Stimulated activated CD4-positive, alpha-beta T cell treated with anti-CD3 and anti-CD28 coated beads, Interleukin-1b, Interleukin-23, amount 100 ng/mL, for 1 hour (primary cell): ENCODE measurements at places on chromosomes 7 and 10.

DNA sequence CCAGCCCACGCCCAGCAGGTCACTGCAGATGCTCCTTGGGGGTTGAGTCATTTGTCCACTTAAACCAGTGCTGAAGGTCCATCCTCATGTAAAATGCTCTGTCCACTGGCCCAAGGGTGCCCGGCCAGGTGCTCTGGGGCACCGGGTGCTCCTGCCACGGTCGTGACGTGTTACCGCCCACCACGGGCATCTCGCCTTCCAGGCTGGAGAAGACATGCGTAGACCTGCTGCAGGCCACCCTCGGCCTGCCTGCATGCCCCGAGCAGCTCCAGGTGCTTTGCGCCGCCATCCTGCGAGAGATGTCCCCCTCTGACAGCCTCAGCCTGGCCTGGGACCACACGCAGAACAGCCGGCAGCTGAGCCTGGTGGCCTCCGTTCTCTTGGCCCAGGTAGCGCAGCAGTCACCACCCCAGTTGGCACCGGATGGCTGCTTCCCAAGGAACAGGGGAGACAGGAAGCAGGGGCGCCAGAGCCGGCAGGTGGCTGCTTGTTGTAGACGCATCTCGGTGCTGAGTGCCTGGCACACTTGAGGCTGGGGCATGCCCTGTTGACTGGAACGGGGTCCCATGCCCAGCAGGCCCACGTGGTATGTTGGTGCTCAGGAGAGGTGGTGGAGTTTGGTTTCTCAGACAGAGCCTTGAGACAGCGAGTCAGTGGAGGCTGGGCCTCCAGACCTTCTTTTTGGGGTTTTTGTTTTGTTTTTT is 6.1 kb downstream of the AP5Z1 start:
- no peak for DNase-seq

DNA sequence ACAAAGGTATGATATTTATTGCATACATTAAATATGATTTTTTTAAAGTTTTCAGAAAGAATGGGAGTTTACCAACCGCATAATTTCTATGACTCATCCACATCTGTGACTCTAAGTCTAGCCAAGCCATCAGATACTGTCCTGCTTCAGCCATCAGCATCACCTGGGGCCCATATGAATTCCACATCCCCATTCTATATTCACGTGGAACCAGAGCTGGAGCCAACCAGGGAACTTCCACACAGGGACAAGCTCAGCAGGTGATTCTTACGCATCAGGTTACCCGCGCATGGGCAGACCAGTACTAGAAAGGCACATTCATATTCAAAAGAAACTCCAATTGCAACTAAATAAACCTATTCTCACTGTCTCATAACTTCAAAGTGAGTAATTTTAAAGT is 817.7 kb upstream of the IGFBP3 start:
- DNase-seq = no peak

- DNase-seq = no peak
Observed at GRCh38 chr10:27745732-27746396, at the start of gene MKX. TSS of gene MKX (minus strand) at chr10:27745819. CDS start at chr10:27743415, 2,404 bp downstream.

DNA sequence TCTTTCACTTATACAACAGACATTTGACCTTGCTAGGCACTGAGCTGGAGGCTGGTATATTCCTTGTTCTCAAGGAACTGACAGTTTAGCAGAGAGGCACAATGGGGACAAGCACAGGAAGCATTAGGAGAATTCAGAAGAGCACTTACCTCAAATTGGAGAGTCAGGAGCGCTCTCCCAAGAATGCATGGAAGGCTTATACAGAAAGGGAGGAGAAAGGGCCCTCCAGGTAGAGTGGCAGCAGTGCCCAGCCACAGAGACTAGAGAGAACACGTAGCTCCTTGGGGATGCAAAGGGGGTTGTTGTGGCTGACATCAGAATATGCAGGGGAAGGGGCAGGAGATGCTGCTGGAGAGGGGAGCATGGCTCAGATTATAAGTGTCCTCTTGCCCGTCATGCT is 78.2 kb upstream of the MKLN1 start:
- no peak for DNase-seq

DNA sequence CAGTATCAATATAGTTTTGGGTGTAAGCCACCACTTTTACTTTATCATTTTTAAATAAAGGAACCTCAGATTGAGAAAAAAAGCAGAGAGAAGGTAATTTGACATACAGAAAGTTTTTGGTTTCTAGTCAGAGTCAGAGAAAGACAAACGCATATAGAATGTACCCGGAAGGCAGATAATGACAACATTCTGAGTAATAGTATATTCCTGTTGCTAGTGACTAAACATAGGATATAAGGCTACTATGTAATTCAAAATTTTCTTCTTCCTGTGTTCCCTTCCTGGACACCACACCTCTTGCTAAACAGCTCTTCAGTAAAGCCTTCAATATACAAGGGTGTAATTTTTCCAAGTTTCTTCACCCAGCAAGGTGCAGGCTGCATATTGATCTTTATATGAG is 597.6 kb downstream of the PCDH15 start:
- DNase-seq = no peak

DNA sequence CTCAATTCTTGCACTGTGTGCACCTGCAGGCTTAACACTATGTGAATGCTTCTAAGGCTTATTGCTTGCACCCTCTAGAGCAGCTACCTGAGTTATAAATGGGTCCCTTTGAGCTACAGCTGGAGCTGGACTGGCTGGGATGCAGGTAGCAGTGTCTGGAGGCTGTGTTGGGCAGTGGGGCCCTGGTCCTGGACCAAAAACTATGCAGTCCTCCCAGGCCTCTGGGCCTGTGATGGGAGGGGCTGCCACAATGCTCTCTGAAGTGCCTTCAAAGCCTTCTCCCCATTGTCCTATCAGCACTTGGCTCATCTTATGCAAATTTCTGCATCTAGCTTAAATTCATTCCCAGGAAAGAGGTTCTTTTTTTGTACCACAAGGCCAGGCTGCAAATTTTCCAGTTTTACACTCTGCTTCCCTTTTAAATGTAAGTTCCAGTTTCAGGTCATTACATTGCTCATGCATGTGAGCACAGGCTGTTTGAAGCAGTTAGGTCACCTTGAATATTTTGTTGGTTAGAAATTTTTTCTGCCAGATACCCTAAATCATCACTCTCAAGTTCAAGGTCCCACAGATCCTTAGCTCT is 26.0 kb downstream of the KBTBD2 start:
- DNase-seq = no peak

DNA sequence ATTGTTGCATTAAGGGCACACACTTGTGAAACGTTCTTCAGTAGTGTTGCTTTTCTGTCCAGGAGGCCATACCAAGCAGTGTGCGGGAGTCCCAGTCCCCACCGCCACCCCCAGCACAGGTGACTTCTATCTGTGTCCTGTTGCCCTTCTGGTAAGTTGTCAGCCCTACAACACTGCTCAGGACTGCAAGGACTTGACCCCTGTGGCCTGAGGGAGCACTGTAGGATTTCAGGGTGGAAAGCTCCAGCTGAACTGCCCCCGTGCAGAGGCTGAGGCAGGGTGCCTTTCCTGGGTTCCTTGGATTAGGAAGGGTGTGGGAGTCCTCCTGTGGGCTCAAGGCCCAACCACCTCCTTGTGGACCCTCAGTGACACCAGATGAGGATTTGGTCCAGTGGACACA is 26.8 kb upstream of the ZNF488 start:
- DNase-seq = no peak

DNA sequence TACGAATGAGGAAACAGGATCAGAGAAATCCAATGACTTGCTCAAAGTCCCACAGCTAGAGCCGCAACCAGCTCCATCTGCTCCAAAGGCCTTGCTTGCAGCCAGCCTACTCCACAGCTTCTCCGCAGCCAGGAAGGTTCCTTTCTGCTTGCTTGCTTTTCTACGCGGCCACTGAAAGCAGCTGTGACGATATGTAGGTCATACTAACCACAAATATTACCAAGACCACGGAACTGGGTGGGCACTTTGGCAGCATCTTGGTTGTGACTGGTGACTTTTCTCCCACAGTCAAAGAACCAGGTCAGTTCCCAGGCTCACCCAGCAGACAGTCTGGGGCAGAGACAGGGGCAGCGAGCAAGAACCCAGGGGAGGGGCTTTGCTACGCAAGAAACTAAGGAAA is 86.4 kb downstream of the FAM53B start:
- no peak for DNase-seq

GRCh38 chr10:50850578-50851230 is 34.7 kb downstream of the A1CF start:
- DNase-seq = no peak

DNA sequence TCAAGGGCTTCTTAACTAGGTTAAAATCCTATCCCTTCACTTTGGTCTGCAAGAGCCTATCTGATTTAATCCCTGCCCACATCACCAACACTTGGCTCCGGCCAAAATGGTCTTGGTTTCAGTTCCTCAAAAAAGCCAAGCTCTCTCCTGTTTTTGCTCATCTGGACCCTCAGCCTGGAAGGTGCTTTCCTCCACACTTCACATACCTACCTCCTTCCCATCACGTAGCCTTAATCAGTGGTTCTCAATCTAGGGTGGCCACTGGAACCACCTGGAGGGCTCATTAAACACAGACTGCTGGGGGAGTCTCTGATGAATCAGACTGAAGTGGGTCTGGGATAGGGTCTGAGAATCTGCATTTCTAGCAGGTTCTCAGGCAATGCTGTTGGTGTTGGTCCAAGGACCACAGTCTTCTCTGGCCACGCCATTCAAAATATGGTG is 227.0 kb upstream of the AOAH start:
- DNase-seq = no peak

- DNase-seq = no peak
Observed at GRCh38 chr7:45715471-45716352, 141.5 kb downstream of the ADCY1 start.

- DNase-seq = no peak
Observed at GRCh38 chr10:62796896-62797295, 7.6 kb upstream of the ADO start.

DNA sequence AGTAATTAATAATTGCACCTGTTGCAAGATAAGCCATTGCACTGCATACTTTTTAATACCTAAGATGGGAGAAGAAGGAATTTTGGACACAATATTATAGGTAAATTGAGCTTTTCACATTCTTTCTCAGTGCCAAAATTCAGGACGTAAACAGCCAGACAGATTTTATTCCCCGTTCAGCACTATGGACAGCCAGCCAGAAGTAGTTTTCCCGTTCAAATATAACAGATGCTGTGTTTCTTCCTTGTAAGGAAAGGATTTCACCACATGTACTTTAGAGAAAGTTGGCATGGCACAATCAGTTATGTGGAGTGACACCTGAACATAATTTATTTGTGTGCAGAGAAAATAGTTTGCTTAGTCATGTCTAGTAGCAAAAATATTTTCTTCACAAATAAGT is 34.8 kb downstream of the SEMA3E start:
- no peak for DNase-seq

DNA sequence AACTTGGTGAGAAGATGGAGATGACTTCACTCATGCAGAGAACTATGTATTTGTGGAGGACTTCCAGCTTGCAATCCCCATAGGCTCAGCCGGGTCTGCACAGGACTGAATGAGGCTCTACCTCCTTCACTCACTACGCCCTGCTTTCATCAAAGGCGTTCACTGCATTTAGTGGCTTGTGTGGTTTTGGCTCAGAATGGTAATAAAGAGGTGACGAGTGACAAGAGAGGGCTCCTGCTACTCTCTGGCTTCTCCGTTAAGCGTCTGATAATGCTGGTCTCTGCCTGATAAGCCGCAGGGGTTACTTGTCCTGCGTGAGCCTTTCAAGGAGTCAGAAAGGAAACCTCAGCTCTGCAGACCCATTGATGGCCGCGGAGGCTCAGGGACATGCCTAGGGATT is 343.4 kb downstream of the PRPF18 start:
- DNase-seq = no peak

GRCh38 chr7:30790356-30790755 is 19.1 kb downstream of the MINDY4 start:
- no peak for DNase-seq

- DNase-seq = no peak
Observed at GRCh38 chr7:112160771-112161150, 45.4 kb downstream of the DOCK4 start.

GRCh38 chr7:50197549-50197948 is 104.5 kb upstream of the ZPBP start:
- DNase-seq = no peak

- no peak for DNase-seq
Observed at GRCh38 chr10:29876008-29876555, 183.3 kb downstream of the JCAD start.

GRCh38 chr7:94706996-94707740 is 51.2 kb upstream of the SGCE start:
- no peak for DNase-seq

DNA sequence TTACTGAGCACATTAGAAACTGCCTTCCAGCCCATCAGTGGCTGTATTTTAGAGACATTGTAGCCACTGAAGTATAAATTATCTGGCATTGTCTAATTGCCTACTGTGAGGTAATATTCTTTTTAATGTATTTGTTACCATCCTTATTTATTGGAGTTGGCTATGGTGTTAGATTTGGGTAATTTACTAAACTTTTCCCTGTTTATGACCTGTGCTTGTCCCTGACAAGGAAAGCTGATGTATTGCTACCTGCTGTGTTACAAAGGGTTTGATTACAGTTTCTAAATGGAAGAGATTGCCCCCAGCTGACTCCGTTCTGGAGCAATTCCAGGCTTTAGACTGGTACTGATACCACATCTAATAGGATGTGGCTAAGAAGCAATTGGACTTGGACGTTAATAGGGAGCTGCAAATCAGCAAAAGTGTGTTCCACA is 12.3 kb upstream of the ASCC1 start:
- DNase-seq = no peak

GRCh38 chr10:21953585-21954057 is 49.9 kb downstream of the DNAJC1 start:
- no peak for DNase-seq

DNA sequence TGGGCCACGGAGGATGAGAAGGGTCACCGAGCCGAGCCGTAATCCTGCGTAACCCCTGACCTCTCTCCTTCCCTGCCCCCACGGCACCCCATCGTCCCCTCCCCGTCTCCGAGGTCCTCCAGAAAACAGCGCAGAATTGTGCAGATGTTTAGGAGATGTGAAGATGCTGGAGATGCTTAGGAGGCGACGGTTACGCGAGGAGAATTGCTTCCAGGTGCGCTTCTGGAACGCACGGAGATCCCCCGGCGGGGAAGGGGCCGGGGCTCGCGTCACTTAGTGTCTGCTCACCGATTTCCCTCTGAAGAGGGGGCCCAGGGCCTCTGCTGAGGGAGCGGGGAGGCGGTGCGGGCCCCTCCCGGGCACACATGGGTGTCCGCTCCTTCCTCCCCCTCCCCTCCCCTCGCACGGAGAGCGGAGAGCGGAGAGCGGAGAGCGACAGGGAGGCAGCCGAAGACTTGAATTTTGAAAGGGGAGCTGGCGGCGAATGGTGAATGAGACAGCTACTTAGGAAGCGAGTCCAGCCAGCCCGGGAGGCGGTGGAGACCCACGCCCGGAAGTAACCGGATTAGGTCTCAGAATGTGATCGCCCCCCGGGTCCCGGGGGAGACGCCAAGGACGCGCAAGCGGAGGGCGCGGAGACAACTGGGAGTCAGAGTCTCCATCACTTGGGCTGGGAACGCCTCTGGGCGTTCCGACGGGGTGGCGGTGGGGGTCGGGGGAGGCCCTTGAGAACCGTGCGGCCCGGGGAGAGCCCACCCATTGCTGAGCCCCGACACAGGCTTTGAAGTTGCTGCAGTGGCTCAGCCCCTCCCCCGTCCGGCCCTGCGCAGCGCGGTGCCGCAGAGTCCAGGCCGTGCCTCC is 8.7 kb upstream of the EN2 start:
- DNase-seq = no peak
